HAP-1 (cell line): ENCODE measurements at places on chromosomes 3 and 15.
A peak's percentile ranks its signal among the peaks of the same experiment; 100 is the strongest.

DNA sequence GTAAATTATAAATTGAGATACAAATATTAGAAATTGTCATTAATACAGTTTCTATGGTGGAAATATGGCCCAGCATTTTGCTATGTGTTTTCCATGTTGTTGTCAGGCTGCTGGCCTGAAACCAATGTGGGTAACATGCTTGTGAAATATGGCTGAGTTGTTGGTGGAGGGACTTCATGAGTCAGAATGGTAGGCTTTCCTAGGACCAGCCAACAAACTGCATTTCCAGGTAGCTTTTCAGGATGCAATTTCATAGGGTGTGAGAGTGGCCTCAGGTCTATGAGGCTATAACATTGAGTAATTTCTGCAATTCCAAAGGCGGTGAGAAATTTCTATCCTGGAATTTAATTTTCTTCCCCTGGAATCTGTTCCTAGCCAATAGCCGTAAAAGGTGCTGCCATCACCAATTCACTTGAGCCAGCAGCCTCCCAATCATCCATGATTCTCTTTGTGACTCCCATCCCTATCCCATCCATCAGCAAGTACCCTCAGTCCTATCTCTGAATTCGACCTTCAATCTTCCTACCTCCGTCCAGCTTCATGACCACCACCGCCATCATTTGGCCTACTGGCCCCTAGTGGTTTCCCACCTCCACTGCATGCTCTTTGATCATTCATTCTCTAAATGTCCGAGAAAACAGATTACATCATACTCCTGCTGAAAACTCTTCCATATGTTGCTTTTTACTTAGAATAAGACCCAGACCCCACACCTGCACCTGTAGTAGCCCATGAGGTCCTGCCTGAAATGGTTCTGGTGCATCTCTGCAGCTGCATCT lies 276.6 kb upstream of the CFAP20DC start:
- DNase-seq = no peak

GRCh38 chr15:39782441-39783138 lies at the start of gene FSIP1:
TSS of gene FSIP1 (minus strand) at chr15:39782841. CDS start at chr15:39776524, 6,317 bp downstream.
- DNase-seq = peak; percentile 91

DNA sequence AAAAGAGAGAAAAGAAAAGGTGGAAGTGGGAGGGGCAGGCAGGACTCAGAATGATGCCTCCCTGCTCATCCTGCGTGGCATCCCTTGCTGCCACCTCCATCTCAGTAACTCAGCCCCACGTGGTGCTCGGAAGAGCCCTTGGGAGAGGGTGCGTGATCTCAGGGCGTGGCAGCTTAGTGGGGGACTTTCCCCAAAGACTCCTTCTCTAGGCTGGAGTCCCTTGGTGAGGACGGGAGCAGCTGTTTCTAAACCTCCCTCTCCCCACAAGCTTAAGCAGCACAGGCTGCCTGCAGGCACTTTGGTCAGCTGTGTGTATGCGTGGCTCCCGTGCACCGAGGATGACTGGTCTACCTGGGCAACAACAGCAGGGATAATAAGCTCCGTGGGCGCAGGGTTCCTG lies 7.4 kb upstream of the ANPEP start:
- no peak for DNase-seq

DNA sequence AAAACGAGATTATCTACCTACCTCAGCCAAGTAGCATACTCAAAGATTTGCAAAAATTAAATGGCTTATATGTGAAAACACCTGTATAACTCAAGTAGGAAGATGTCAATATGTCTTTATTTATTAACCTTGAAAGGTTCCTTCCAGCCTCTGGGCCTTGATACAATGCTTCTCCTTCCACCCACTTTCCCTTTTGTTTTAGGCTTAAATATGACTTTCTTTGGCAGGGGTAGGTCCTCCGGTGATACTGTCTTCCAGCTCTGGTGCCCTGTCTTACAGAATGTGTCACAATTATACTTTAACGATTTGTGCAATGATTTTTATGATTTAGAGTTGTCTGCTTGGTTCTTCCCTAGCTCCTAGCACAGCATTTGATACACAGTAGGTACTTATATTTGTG lies 4.1 kb downstream of the LINS1 start:
- DNase-seq = no peak

- no peak for DNase-seq
Measured at GRCh38 chr15:96728591-96728990, 398.1 kb downstream of the NR2F2 start.

DNA sequence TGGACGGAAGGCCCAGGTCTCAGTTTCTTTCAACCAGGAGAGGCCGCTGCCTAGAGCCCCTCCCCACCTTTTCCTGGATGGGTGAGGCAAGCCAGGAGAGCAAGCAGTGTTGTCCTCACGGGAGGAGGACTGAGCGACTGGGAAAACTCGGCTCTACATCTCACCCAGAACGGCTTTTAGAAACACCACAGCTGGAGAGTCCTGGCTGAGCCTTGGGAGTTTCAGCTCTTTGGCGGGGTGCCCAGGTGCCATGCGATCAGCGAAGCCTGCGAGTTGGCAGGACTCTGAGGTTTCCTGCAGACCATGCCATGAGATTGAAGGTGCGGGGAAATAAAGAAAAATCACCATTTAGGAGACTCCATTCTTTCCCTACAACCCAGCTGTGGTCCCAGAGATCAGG lies 26.0 kb downstream of the PPCDC start:
- DNase-seq = no peak

GRCh38 chr3:123084192-123084591 lies 17.4 kb downstream of the PDIA5 start:
- DNase-seq = no peak
